ENCODE measurements at places on chromosomes 5 and 9. TPM values are rescaled to one million over a fixed set of nuclear protein-coding genes. Genes with fewer than 3 reads are reported as not detected.

DNA sequence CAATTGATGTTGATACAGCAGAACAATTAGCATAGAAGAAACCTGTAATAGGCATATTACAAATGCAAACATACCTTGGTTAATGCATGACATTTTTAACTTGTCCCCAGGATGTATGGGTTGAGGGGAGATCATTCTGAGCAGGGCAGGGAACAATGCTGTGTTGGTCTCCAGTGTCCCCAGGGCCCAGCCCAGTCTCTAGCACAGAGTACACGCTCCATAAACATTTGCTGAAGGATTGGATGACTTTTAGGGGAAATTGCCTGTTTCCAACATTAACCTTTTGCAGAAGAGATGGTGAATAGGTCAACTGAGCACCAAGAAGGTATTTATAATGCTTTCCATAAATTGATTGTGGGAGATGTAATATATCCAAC lies 20.0 kb downstream of the ANKRA2 start:
- peaks cover 27% of the 10 kb centered on the region for H3K4me1 ChIP-seq
- H3K36me3 ChIP-seq, result peaks cover 8% of the 10 kb centered on the region
- no peaks in the 10 kb centered on the region for H3K27me3 ChIP-seq
- no peak overlapping the region for H3K4me3 ChIP-seq

DNA sequence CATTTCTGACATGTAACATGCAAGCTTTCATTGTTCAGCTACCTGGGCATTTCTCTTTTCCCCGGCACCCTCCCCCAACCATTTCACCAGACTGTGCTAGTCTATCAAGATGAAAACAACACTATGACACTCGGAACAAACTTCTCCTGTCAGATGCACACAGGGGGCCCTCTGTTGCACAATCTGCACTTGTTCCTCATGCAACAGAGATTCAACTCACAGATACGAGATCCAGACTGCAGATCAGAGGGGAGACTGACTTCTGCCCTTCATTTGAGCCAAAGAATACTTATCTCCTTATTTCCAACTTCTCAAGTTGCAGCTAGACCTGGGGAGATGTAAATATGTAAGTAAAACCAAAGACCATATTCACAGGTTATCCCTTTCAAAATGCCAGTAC lies 15.7 kb upstream of the FST start:
- H3K27ac ChIP-seq, result no peak overlapping the region
- no peaks in the 10 kb centered on the region for H3K36me3 ChIP-seq

DNA sequence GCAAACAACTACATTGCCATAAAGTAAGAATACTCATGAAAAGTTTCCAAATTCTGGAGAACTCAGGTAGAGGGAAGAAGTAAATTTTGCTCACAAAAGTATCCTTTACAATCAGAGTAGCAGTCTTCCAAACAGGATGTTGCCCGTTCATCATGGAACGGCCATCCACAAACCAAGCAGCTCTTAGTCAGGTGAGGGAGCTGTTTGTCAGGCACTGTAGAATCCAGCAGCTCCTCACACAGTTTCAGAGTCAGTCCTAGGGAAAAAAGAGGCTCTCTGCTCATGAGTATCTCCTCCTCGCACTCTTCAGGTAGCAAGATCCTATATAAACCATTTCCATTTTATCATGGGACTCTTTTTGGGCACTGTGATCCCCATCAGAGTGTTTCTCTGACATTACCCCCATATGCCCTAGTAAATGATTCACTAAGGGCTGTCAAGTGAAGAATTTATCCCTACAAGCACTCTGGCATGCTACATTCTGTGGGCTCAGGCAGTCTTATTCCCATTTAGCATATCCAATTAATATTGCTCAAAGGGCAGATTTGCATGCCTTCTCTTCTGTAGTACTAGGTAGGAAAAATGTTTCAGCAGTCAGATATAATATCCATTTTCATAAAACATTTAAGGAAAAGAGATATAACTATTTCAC lies 97.9 kb downstream of the WDR41 start:
- H3K4me1 ChIP-seq, result no peaks in the 10 kb centered on the region
- no peak overlapping the region for H3K27ac ChIP-seq
- H3K36me3 ChIP-seq, result no peaks in the 10 kb centered on the region
- no peak overlapping the region for H3K4me3 ChIP-seq
- DNase-seq, result no peak

- DNase-seq, result no peak
- no peaks in the 10 kb centered on the region for H3K36me3 ChIP-seq
- no peak overlapping the region for H3K4me3 ChIP-seq
- peaks cover 24% of the 10 kb centered on the region for H3K27me3 ChIP-seq
- H3K4me1 ChIP-seq, result peaks cover 22% of the 10 kb centered on the region
Measured at GRCh38 chr5:176628406-176629228, 1.7 kb downstream of the SNCB start.

NEUROG1 gene
- not detected for total RNA-seq
